ENCODE measurements at places on chromosomes 2 and 18.

DNA sequence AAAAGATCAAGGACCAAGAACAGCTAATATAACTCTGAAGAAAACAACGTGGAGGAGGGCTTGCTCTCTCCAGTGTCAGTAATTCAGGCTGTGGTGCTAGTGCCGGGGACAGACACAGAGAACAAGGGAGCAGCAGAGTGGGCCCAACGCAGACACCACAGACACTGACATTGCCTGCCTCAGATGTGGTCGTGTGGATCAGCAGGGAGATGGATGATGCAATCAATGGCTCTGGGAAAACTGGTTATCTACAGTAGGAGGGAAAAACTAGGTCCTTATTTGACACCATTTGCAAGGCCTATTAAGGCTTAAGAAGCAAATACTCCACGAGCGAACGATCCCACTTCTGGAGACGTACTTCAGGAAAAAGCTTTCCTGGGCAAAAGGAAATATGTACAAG, 36.1 kb downstream of the HDLBP start:
- no peak for DNase-seq

DNA sequence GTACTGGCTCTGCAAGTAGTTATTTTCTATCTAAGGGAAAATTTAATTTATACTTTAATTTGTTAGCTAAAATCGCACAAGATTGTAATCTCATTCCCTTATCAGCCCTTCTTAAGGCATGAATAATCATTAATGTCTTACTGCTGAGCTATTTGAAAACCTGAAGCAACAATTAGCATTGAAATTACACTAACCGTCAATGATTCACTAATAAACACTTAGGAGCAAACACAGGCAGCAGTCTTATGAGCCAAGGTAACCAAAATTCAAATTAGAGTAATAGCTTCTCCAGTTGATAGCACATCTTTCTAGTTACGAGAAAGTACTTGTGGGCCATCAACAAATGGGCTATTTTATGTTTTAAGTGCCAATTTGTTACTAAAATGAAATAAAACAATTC, 1289.7 kb downstream of the LRP1B start:
- DNase-seq, result no peak

DNA sequence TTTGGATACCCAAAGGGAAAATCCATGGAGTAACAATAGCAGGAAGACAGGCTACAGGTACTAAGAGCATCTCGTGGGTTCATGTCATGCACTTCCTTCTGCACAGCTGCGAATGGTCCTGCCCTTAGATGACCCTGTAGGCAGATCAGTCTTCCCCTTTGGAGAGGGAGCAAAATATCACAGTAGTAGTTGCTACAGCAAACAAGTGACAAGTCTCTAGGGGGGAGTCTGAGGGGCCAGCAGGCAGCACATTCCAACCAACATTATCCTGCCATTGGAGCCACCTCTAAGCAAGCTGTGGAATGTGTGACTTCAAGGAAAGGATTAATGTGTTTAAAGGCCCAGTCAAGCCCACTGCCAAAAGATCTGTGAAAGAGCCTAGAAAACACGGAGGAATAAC, 273.2 kb upstream of the PARD3B start:
- no peak for DNase-seq

- DNase-seq, result no peak
Measured at GRCh38 chr2:237626813-237627440, 460 bp upstream of the LRRFIP1 start.

DNA sequence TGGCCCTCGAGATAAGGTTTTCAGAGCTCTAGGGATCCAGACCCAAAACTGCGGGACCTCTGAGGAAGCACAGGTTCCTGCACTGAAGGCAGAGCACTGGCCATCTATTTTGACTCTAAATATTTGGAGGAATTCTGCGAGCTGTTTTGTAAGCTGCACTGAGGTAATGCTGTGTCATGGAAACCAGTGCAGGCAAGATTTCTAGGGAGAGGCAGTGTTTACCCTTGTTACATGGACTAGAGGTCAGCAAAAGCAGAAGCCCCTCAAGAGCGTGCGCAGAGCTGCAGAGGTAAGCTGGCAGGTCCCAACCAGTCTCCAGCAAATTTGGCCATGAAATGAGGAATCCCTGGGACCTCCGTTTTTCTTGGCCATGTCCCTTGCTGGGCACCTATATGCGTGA, 137.3 kb downstream of the RNF152 start:
- DNase-seq, result no peak

GRCh38 chr18:4267641-4268040, 187.5 kb downstream of the DLGAP1 start:
- no peak for DNase-seq

DNA sequence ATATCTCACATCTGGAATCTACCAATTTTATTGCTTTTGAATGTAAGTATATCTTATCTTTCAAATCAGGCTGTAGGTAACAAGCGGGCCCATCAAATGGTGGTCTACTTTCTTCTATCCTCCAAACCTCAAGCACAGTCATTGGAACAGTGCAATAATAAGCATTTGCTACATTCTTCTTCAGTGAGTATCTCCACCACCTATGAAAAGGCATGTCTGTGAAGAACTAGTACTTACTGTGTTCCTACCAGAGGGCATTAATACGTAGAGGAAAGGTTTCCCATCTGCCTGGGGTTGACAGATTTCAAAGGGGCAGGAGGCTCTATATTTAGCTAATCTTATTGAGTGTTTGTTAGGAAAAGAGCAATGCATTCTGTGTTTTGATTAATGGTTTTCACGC, 411.1 kb downstream of the NCKAP5 start:
- no peak for DNase-seq

- no peak for DNase-seq
Measured at GRCh38 chr2:201344663-201345366, 12.3 kb downstream of the FLACC1 start.

- DNase-seq, result no peak
Measured at GRCh38 chr18:33835419-33835818, 257.4 kb downstream of the ASXL3 start.

GRCh38 chr2:58875436-58875835, 634.3 kb upstream of the FANCL start:
- DNase-seq, result no peak

GRCh38 chr2:203882551-203882950, 15.0 kb downstream of the CTLA4 start:
- no peak for DNase-seq

DNA sequence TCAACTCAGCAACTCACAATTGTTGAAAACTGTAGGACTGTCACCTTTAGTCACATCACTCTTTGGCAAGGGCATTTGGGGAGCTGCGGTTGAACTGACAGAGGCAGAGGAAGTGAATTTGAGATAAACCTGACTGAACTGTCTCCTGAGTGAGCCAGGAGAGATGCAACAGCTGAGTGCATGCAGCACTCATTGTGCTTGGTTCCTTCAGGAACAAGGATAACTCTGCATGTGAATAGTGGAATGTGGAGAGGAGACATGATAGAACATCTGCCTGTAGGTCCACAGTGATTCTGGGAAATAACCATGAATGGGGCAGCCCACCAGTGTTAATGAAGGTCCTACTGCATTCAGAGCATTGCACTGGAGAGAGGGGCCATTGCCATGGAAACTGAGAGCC, 494.7 kb downstream of the STK39 start:
- no peak for DNase-seq

GRCh38 chr2:3960106-3960505, 256.7 kb downstream of the DCDC2C start:
- DNase-seq, result no peak

GRCh38 chr2:83899271-83899670, 559.8 kb downstream of the SUCLG1 start:
- no peak for DNase-seq

GRCh38 chr2:177783835-177784744, 288.5 kb downstream of the PDE11A start:
- peak; percentile 85 for DNase-seq

GRCh38 chr2:69190743-69191404, 177.9 kb downstream of the ANTXR1 start:
- no peak for DNase-seq

DNA sequence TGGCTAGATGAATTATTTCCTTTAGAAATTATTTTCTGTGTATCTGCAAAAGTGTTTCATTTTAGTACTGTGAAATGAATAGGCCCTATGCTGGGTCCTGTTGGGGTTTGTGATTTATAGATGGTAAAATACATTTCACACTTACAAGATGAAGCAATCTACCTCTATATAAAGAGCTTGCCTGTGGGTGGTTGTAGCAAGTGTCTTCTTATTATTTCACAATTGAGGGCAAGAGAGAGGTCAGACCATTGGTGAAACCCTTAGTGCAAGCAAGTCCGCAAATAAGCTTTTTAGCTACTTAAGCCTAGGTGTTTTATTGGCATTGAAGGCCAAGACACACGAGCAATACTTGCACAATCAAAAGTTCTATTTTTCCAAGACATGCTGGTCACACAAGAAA, 153.1 kb downstream of the FMNL2 start:
- no peak for DNase-seq

GRCh38 chr2:39567507-39567906, 98.2 kb upstream of the TMEM178A start:
- DNase-seq, result no peak

DNA sequence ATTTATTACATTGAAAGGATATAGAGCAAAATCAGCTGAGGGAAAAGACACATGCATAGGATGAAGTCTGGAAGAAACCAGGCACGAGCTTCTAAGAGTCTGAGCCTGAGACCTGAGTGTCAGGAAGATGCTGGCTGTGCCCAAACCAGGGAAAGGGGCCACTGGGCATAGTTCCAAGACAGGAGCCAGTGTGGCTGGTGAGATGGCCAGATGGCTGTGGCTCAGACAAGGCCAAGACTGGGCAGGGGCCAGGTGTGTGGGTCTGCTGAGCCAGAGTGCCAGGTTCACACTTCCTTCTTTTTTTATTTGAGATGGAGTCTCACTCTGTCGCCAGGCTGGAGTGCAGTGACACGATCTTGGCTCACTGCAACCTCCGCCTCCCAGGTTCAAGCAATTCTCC, 95.5 kb upstream of the ATG16L1 start:
- no peak for DNase-seq

GRCh38 chr2:18799397-18799796, 210.0 kb upstream of the NT5C1B start:
- no peak for DNase-seq

DNA sequence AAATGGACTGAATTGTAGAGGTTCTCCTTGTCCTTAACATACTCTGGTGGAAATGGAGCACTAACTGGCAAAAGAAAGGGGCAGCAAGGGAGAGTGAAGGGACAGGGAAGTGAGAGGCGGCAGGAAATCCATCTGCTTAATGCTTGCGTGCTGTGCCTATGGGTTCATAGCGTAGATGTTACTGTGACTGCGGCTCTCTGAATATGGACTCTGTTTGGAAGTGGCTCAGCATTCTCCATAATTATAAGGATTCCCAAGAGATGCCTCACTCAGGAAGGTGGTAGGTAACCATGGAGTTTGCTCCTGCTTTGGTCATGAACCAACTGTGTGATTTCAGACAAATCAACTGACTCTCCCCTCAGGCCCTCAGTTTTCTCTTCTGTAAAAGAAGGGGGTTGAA, 50.0 kb downstream of the MYO3B start:
- DNase-seq, result no peak

DNA sequence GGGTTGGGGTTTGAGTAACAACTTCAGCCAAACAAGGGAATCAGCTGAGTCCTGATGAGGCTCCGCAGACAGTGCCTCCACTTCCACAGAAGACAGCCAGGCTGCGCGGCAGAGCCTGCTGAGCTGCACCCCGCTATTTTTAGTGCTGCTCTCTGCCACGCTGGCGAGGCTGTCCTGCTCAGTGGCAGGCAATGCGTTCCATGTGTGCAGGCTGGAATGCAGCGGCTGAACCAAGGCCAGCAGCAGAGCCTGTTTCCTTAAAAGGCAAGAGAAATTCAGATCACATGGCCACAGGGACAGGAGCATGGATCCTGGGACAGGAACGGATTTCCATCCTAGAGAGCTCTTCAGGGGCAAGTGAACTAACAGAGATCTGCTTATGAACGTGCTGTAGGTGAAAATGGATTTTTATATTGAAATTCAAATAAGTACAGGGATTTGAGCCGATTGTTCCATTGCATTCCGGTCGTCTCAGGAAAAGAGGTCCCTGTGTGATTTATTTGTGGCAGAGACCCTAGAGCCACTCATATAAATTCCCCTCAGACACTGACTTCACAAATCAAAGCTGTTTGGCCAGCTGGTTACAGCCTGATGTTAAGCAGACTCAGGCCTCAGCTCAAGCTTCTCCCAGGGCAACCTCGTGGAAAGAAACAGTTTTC, 98.7 kb downstream of the COL6A3 start:
- DNase-seq, result peak; percentile 93

DNA sequence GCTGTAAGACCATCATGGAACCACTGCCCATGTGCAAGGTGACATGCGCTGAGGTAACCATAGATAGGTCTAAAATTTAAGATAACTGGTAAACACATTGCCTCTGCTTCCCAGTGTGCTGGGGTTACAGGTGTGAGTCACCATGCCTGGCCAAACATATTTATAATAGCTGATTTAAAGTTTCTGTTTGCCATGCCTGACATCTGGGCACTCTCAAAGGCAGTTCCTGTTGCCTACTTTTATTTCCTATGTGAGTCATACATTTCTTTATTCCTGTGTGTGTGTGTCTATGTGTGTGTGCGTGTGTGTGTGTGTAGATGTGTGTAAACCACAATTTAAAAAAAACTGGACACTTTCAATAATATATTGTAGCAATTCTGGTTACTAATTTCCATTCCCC, 415.2 kb upstream of the NETO1 start:
- peak; percentile 43 for DNase-seq

GRCh38 chr18:39318462-39318861, 1752.9 kb upstream of the CELF4 start:
- DNase-seq, result no peak

GRCh38 chr2:218271487-218271797, 1.1 kb downstream of the PNKD start:
- DNase-seq, result no peak

DNA sequence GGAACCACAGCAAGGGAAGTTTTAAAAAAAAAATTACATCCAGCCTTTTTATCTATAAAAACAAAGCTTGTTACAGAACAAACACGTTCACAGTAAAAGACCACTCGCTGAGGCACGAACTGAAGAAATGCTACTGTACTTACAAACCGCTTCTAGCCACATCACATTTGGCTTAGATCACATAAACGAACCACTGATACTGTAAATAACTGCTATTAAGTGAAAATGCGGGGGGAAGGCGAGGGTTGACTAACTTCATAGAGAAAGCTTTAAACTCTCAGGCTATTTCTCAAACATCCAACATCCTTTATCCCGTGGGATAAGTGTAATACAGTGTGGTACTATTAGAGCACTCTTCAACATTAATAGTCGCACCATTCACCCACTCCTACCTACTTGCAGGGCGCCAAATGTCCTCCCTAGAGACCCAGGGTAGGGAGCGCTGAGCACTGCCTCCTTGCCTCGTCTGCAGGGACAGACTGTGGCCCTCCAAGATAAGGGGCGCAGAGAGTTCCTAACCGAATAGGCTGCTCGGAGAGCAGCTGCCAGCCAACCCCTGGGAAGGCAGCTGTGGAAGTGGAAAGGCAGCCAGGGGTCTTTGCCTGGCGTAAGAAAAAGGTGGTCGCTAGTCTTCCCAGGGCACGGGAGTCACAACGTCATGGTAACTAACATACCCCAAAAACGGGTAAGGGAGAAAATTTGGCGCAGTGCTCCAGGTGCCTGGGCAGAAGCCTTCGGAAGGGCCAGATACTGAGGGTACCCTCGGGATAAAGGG, 854 bp downstream of the GPR155 start:
- DNase-seq, result peak; percentile 47

Measured in fibroblast of mammary gland (primary cell).